ENCODE measurements at places on chromosomes 5 and 9. TPM values are rescaled to one million over a fixed set of nuclear protein-coding genes. Genes with fewer than 3 reads are reported as not detected.

SPINK4 gene
- not detected for total RNA-seq

PCDH1 gene
- 266 TPM for total RNA-seq

PCDHGB3 gene
- 0.46 TPM for total RNA-seq

SCGB3A2 gene
- total RNA-seq = not detected

PTGS1 gene
- under 0.01 TPM for total RNA-seq

SPATA31D4 gene
- not detected for total RNA-seq

ACOT12 gene
- total RNA-seq = not detected

SPATA31A3 gene
- total RNA-seq = not detected

OTULINL gene
- 0.15 TPM for total RNA-seq

SGCD gene
- total RNA-seq = under 0.01 TPM

AJM1 gene
- 0.61 TPM for total RNA-seq

IFNA2 gene
- total RNA-seq = not detected

GRIA1 gene
- not detected for total RNA-seq

CDH6 gene
- 1.1 TPM for total RNA-seq

LRRC70 gene
- 27.7 TPM for total RNA-seq

ANKRD31 gene
- total RNA-seq = not detected

SH3TC2 gene
- total RNA-seq = 5.8 TPM

INSL4 gene
- not detected for total RNA-seq

SLC46A2 gene
- total RNA-seq = not detected

SLC34A3 gene
- not detected for total RNA-seq

IRX2 gene
- not detected for total RNA-seq

DPYSL3 gene
- 166 TPM for total RNA-seq

SV2C gene
- total RNA-seq = not detected

PCDHAC2 gene
- 0.30 TPM for total RNA-seq

AGGF1 gene
- 16.9 TPM for total RNA-seq

GZMA gene
- total RNA-seq = not detected

ITK gene
- not detected for total RNA-seq

PHF24 gene
- not detected for total RNA-seq

TMEM171 gene
- total RNA-seq = 12.3 TPM

Data from epithelial cell of umbilical artery (primary cell).